ENCODE measurements at places on chromosomes 2 and 18. TPM values are rescaled to one million over a fixed set of nuclear protein-coding genes. Genes with fewer than 3 reads are reported as not detected.
A peak's percentile ranks its signal among the peaks of the same experiment; 100 is the strongest.

- H3K27ac ChIP-seq: no peak overlapping the region
- DNase-seq: no peak
- H3K36me3 ChIP-seq: peaks cover 8% of the 10 kb centered on the region
- H3K4me1 ChIP-seq: peaks cover 35% of the 10 kb centered on the region
- peaks cover 2% of the 10 kb centered on the region for H3K27me3 ChIP-seq
- no peak overlapping the region for H3K4me3 ChIP-seq
Measured at GRCh38 chr2:68732036-68732932, 2.3 kb upstream of the ARHGAP25 start.

DNA sequence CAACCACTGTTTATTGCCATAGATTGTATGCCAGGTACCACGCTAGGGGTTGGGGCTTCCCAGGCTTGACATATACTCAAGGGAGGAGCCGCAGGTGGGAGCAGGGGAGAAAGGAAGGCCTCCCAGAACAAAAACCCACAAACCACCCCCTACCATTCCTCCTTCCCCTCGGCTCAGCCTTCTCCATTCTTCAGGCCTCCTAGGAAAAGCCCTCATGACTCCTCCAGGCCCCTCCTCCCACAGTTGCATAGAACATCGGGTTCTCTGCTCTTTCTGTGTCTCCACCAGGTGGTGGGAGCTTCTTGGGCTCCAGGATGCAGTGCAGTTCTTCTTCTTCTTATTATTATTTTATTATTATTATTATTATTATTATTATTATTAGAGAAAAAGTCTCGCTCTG, 80.3 kb downstream of the ZFP36L2 start:
- no peak overlapping the region for H3K4me3 ChIP-seq
- H3K36me3 ChIP-seq: no peaks in the 10 kb centered on the region
- H3K27ac ChIP-seq: no peak overlapping the region

GRCh38 chr2:4668381-4668780, 965.0 kb downstream of the DCDC2C start:
- H3K36me3 ChIP-seq: no peaks in the 10 kb centered on the region
- DNase-seq: no peak
- no peak overlapping the region for H3K4me3 ChIP-seq
- no peaks in the 10 kb centered on the region for H3K27me3 ChIP-seq
- no peak overlapping the region for H3K27ac ChIP-seq

- H3K27me3 ChIP-seq: no peaks in the 10 kb centered on the region
- no peak overlapping the region for H3K27ac ChIP-seq
- no peaks in the 10 kb centered on the region for H3K36me3 ChIP-seq
Measured at GRCh38 chr2:126437016-126437415, 218.9 kb upstream of the GYPC start.

DNA sequence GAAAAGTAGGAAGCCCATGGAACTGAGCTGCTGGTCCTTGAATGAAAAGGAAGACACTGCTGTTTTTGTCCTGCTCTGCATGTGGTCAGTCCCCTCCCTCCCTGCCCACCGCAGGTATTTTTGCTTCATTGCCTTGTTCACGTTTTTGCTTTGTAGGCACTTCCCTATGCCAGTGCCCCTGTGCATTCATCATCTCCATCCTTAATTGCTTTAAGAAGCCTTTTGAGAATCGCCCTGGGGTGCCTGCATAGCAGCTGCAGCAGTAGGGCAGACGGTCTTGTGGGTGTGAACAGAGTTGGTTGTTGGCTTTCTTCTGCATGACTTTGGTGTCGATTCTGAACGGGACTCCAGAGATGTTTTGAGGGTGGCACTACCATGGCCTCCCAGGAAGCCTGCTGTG, 97.0 kb downstream of the CABLES1 start:
- H3K27ac ChIP-seq: peak overlapping the region; percentile 21
- no peak overlapping the region for H3K4me3 ChIP-seq
- H3K4me1 ChIP-seq: peaks cover 53% of the 10 kb centered on the region
- DNase-seq: no peak

NPHP1 gene
- 7.1 TPM for total RNA-seq

HYCC2 gene
- total RNA-seq: 12.2 TPM

DNA sequence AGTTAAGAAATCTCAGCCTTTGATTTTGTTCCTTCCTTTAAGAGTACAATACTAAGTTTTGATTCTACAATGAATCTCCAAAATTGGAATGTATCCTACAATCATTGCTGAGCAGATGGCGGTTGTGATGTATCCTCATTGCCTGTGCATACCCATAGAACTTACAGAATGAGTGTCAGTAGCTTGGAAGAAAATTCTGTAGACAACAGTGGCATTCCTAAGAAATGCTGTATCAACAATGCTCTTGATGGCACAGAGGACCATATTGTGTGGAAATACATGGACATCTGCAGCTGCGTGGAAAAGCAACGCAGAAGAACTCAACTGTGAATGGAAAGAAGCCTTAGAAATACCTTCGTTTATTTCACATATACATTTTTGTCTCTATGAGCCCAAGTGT, 30.2 kb downstream of the GAREM1 start:
- H3K27ac ChIP-seq: no peak overlapping the region
- no peak overlapping the region for H3K4me3 ChIP-seq
- peaks cover 2% of the 10 kb centered on the region for H3K27me3 ChIP-seq
- no peak for DNase-seq
- peaks cover 4% of the 10 kb centered on the region for H3K36me3 ChIP-seq

DNA sequence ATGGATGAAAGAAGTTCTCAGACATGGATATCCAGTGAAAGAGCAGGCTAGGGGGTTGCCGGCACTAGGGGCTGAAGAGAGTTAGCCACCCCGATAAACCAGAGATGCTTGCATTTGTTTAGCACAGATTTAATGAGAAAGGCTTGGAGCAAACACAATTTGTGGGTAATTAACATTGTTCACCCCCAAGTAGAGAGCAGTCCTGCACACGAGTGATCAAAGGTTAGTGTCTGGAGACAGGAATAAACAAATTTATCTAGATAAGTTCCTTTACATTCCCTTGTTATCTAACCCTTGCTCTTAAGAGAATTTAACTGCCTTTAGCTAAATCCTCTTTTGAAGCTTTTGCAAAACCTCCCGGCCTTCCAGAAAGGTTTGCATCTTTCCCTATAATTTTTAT, 23.9 kb downstream of the HTR2B start:
- no peak overlapping the region for H3K4me3 ChIP-seq
- peak overlapping the region; percentile 47 for H3K27ac ChIP-seq
- no peak for DNase-seq
- peaks cover 62% of the 10 kb centered on the region for H3K4me1 ChIP-seq
- peaks cover 32% of the 10 kb centered on the region for H3K36me3 ChIP-seq
- peaks cover 2% of the 10 kb centered on the region for H3K27me3 ChIP-seq

- peak overlapping the region; percentile 51 for H3K27ac ChIP-seq
- H3K4me3 ChIP-seq: peak overlapping the region; percentile 24
- DNase-seq: peak; percentile 65
- H3K4me1 ChIP-seq: peaks cover 38% of the 10 kb centered on the region
- no peaks in the 10 kb centered on the region for H3K27me3 ChIP-seq
- no peaks in the 10 kb centered on the region for H3K36me3 ChIP-seq
Measured at GRCh38 chr2:190849774-190850173, 30.8 kb upstream of the GLS start.

DNA sequence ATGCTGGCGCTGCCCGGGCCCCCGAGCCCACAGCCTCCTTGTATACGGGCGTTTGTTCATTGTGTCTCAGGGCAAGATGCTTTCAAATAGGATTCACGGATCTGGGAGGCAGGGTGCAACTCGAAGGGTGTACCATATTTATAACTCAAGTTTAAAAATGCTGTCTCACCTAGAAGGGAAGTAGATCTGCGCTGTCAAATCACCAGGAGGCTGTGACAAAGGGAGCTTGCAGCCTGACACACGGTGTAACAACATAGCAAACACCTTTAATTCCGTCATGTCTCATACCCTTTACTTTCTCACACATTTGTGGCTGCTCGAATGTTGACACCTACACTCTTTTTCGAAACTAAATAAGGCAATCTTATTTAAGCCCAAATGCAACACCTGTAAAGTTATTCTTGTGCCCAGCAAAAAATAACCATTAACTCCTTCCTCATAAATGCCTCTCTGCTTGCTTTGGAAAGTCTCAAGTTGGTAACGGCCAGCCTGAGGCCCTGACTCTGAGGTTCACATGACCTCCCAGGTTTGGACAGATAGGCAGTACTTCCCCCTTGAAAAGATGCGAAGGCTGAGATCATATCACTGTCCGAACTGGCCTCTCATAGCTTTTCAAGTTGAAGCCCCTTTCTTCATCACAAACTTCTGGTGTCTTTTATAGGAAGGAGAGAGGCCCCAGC, 11.6 kb downstream of the ZEB2 start:
- H3K4me3 ChIP-seq: peak overlapping the region; percentile 90
- DNase-seq: no peak
- peaks cover 100% of the 10 kb centered on the region for H3K4me1 ChIP-seq
- peak overlapping the region; percentile 97 for H3K27ac ChIP-seq
- peaks cover 5% of the 10 kb centered on the region for H3K27me3 ChIP-seq

- no peak for DNase-seq
- H3K36me3 ChIP-seq: no peaks in the 10 kb centered on the region
- H3K27ac ChIP-seq: no peak overlapping the region
Measured at GRCh38 chr2:28989973-28990372, 8.9 kb downstream of the TOGARAM2 start.

Data from HFFc6 (cell line).